ENCODE measurements at places on chromosomes 2 and 18.

- no peak for DNase-seq
These were observed 144.0 kb downstream of the TMEM17 start for GRCh38 chr2:62361964-62362363.

DNA sequence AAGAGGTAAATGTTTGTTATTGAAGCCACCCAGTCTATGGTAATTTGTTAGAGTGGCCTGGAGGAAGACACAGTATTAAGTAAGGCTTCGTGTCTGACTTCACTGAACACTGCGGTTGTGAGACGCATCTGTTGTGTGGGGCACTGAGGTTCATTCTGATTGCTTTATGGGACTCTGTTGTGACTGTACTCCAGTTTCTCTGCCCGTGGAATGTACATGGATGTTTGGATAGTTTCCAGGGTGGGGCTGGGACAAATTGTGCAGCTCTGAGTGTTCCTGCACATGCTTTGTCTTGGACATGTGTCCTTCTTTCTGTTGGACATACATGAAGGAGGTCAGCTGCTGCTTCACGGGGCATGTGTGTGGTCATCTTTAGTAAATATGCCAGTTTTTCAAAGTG, 58.6 kb downstream of the ODC1 start:
- DNase-seq: no peak

DNA sequence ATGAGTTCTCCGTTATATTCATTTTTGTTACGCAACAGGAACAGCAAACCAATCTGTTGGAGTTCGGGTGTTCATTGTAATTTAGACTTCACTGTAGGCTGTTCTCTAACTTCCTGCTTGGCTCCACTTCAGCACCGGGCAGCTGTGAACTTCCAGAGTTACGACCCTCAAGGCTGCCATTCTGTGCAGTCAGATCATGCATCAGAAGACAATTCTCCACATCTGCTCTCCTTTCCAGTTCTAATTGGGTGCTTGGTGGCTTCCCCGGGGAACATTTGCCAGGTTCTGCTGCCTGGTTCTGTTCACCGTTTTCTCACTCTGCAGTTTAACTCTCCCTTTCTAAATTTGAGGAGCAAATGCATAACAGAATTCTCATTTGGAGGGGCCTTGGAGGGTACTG, 237.7 kb downstream of the NYAP2 start:
- no peak for DNase-seq

DNA sequence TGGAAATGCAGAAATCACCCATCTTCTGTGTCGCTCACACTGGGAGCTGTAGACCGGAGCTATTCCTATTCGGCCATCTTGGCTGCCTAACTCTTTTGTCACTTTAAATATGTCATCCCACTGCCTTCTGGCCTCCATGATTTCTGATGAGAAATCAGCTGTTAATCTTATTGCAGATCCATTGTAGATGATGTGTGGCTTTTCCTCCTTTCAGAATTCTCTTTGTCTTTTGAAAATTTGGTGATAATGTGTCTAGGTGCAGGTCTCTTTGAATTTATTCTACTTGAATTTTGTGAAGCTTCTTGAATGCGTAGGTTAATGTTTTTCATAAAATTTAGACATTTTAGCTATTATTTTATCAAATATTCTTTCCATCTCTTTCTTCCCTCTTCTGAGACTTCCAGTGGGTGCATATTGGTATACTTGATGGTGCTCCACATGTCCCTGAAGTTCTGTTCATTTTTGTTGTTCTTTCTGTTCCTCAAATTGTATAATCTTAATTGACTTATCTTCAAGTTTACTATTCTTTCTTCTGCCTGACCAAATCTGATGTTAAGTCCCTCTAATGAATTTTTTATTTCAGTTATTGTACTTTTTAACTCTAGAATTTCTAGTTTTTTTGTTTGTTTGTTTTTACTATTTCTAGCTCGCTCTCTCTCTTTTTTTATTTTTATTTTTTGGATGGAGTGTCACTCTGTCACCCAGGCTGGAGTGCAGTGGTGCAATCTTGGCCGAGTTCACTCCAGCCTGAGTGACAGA, 90.8 kb upstream of the DLX2 start:
- no peak for DNase-seq

GRCh38 chr2:73983322-73984202, 1.1 kb upstream of the TET3 start:
- DNase-seq: no peak

GRCh38 chr2:173462892-173463840, 108.5 kb downstream of the CDCA7 start:
- no peak for DNase-seq

- no peak for DNase-seq
These were observed 20.7 kb upstream of the COPS8 start for GRCh38 chr2:237065071-237065377.

DNA sequence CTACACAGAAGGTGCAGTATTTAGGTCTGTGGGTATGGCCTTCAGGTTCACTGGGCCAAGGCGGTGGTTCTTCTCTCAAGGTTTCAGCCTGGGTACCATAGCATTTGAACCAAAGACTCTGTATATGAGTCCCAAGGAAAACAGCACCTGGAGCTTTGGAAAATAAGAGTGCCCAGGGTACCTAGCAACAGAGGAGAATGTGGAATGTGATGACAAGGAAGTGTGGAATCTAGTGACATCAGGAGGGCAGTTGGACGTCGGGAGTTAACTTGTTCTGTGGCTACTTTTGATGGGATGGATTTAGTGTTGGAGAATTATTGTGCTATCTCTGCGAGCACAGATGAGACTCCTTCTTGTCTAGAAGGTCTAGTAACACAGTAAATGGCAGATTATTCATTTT, 201.2 kb downstream of the NOL4 start:
- DNase-seq: no peak

DNA sequence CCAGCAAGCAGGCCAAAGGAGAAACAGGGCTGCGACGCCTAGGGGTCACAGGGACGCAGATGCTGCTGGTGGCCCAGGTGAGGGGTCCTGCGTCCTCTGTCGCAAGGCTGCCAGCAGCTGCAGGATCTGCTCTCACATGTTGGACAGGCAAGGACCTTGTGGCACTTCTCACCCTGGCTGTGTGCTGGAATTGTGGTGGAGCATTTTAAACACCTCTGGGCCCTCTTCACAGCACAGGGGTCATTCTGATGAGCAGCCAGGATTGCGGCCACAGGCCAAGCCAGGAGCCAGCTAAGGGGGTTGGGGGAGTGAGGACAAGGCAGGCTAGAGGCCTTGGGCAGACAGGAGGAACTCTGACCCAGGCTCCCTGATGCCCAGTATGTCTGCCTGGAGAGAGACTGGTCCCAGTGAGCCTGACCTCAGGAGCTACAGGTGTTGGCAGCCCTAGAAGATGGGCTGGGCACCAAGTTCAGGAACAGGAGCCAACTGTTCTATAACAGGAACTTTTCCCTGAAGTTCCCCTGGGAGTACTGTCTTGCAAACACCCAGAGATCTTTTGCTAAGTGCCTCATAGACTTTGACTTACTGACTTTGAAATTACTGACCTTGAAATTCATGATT, 40.2 kb downstream of the EFR3B start:
- DNase-seq: no peak

DNA sequence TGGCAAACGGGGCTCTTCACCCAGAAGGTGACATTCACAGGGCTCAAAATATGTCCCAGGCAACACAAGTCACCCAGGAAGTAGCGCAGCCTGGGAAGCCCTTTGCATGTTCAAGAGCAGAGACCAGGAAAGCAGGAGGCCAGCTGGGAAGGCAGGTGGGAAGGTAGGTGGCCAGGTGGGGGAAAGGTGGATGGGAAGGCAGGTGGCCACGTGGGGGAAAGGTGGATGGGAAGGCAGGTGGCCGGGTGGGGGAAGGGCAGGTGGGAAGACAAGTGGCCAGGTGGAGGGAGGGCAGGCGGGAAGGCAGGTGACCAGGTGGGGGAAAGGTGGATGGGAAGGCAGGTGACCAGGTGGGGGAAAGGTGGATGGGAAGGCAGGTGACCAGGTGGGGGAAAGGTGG, 102.7 kb downstream of the ZNF516 start:
- no peak for DNase-seq

- DNase-seq: peak; percentile 57
These were observed 28.7 kb upstream of the RPRD1A start for GRCh38 chr18:36095936-36096519.

- no peak for DNase-seq
These were observed 819.1 kb upstream of the FSHR start for GRCh38 chr2:49973436-49973835.

DNA sequence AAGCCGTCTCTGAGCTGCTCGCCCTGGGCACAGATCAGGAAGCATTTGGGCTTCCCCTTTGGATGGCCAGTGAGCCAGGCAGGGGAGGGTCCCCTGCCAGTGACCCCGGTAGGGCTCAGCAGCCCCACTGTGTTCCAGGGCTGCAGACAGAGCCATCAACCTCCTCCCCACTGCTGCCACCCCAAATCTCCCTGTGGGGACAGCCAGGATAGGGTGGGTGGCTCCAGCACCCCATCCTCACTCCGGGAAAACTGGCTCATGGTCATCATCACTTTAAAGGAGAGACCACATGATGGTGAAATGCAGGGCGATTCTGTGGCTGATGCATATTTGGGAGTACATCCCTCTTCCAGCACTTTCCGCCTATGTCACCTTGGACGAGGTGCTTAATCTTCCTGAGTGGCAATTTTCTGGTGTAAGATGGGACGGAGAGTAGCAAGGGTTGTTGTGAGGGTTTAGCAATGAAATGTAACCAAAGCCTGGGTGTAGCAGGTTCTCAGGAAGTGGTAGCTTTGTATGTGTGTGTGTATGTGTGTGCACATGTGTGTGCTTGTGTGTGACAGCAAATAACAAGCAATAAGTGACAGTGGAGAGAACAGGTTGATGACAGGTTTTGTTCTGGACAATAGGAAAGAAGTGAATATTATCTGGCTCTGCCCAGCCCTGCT, 61.8 kb downstream of the ACAA2 start:
- peak; percentile 83 for DNase-seq

GRCh38 chr18:2480536-2480935, 90.8 kb downstream of the METTL4 start:
- no peak for DNase-seq

DNA sequence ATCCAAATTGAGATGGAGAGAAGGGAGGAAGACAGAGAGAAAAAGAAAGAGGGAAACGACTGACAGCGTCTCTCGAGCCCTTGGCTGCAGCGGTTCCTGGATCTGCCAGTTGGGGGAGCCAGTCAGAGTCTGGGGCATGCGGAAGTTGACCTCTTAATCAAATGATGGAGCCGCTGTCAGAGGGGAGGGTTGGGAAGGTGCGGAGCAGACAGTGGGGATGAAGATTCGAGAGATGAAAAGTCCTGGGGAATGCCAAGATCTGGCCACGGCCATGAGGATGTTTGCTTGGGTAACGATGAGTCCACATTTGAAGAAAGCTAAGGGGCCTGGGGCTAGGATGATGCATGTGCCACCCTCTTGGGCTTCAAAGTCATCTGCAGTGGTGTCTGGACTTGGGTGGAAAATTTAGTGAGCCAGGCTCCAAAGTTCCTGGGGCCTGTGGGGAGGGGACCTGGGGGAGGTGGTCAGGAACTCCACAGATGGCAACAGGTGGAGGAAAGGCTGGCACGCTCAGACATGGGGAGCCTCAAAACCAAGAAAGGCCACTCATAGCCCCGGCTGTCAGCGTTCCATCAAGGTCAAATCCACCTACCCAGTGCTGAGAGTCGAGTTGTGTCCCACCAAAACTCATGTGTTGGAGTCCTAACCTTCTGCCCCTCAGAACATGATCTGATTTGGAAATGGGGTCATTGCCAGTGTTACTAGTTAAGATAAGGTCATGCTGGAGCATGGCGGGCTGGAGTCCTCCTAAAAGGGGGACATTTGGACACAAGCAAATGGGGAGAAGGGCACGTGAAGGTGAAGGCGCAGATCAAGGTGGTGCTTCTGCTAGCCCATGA, 200.1 kb downstream of the NDUFA10 start:
- DNase-seq: no peak

DNA sequence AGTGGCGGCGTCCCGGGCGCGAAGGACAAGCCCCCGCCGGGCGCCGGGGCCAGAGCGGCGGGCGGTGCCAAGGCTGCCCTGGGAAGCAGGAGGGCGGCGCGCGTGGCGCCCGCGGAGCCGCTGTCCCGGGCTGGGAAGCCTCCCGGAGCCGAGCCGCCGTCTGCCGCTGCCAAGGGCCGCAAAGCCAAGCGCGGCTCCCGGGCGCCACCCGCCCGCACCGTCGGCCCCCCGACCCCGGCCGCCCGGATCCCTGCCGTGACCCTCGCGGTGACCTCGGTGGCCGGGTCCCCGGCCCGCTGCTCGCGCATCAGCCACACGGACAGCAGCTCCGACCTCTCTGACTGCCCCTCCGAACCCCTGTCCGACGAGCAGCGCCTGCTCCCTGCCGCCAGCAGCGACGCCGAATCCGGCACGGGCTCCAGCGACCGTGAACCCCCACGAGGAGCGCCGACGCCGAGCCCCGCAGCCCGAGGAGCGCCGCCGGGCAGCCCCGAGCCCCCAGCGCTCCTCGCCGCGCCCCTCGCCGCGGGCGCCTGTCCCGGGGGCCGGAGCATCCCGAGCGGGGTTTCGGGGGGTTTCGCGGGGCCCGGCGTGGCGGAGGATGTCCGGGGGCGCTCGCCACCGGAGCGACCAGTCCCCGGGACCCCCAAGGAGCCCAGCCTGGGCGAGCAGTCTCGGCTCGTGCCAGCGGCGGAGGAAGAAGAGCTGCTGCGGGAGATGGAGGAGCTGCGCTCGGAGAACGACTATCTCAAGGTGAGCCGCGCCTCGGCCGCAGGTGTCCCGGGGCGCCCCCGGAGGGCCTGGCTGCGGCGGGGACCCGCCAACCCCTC, 820 bp downstream of the MTCL1 start:
- no peak for DNase-seq

- DNase-seq: no peak
These were observed 1.5 kb downstream of the RND3 start for GRCh38 chr2:150485871-150486538.

DNA sequence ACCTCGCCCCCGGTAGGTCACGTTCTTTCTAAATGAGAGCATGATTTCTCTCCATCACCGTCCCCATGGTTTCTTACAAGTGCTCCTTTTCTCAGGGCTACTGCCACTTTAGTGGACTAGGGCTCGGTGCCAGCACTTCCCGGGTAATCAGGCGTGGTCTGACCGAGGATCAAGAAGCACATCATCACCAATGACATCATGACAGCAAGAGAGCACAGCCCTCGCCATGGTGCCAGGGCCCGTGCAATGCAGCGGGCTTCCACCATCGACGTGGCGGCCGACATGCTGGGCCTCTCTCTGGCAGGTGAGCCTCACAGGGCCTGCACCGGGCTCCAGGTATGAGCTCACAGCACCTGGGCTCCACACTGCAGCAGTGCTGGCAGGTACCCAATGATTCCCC, 75.2 kb downstream of the INPP4A start:
- no peak for DNase-seq

DNA sequence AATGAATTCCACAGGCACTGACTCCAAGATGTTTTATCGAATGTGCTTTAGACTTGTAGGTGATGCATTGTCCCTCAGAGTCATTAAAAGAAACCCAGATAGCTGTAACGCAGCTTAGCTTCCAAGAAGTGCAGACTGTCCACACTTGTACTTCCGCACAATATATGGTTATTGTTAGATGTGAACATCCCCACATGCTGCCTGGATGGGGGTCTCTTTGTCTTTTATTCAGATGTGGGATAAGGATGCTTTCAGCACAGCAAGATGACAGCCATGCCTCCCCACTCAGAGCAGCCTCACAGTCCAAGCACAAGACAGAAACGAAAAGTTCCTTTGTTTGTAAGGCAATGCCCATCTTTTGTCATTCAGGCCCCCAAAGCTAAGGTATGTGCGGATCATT, 416.6 kb downstream of the HRH4 start:
- DNase-seq: no peak

GRCh38 chr18:46668135-46668534, 11.1 kb upstream of the LOXHD1 start:
- DNase-seq: no peak

GRCh38 chr18:23684515-23685197, 4.6 kb upstream of the LAMA3 start:
- DNase-seq: no peak
